ENCODE measurements at places on chromosomes 12 and 14.

DNA sequence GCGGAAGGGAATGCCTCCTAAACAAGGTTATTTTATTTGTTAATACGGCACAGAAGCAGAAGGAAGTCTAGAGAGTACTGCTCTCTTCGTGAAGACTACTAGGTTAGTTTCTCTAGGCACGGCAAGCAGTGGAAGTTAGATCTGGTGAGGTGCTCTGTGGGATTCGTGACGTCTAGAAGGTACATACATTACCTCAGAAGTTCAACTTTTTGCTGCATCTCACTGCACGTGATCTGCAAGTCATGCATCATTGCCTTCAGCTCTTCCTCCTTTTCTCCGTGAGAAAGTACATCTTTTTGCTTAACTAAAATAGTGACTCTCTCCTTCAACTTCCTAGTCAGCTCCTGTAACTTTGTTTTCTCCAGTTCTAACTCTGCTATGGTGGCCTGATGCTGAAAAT, 74.7 kb downstream of the NIN start:
- no peak for DNase-seq

GRCh38 chr14:91477388-91477787, 32.7 kb downstream of the PPP4R3A start:
- no peak for DNase-seq

DNA sequence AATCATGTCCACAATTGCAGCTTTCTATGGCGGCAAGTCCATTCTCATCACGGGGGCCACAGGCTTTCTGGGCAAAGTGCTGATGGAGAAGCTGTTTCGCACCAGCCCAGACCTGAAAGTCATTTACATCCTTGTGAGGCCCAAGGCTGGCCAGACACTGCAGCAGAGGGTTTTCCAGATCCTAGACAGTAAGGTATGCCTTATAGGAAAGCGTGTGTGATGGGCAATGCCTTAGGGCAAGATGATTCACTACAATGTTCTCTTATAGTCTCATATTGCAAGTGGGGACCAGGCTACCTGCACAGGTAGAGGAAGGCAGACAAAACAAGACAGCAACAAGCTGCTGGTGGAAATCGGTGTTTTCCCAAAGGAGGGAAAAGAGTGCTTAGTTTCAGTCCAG, 110.5 kb downstream of the ERGIC2 start:
- DNase-seq, result no peak

- peak; percentile 61 for DNase-seq
These were observed 643 bp downstream of the ZFC3H1 start for GRCh38 chr12:71662849-71663560.

- no peak for DNase-seq
These were observed 14.0 kb downstream of the KRT76 start for GRCh38 chr12:52763036-52763659.

DNA sequence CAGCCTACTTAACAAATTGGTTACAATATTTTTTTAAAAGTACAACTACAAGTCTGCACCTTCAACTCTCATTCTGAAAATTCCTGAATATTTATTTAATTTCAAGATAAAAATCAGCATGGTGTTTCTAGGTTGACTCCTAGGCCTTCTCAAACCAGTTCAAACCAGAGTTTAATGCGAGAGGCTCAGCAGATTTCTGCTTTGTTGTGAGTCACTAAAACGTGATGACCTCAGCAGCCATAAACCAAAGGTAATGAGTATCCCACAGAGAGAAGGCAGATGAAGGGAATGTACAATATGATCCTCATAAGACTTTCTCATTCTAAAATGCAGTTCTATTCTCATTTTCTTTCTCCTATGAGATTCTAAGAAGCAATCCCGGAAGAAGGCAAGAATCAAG, 1.5 kb downstream of the PRDM4 start:
- no peak for DNase-seq

- no peak for DNase-seq
These were observed 216.2 kb upstream of the PLEKHG7 start for GRCh38 chr12:92486443-92487137.

DNA sequence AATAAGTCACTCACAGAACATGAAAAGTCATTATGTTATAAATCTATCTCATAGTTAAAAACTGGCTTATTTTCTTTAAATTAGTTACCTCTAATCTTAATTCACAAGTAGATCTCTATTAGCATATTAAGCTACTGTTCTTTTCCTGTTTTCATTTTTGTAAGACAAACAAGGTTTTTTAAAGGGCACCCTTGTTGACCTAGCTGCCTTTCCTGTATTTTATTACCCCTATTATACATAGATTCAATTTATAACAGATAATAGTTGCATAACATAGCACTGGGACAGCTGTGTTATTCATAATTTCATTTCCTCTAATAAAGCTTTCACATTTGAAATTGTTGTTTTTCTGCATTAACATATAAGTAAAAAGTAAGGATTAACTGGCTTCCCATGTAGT, 1500.7 kb upstream of the FLRT2 start:
- no peak for DNase-seq

GRCh38 chr12:18165422-18165871, 75.5 kb upstream of the RERGL start:
- no peak for DNase-seq

DNA sequence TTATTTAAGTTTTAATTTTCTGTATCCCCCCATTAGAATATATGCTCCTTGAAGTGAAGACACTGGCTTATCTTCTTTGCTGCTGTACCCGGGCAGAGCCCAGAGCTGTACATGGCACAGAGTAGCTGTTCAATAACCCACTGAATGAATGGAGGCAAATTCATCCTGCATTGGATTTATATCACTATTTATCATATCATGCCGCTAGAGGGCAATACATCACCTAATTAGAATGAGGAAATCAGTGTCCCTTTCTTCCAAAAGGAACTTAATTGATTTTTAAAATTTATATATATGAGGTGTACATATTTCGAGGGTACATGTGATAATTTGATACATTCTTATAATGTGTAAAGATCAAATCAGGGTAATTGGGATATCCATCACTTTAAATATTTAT, 89.2 kb upstream of the TMEM260 start:
- DNase-seq, result no peak

DNA sequence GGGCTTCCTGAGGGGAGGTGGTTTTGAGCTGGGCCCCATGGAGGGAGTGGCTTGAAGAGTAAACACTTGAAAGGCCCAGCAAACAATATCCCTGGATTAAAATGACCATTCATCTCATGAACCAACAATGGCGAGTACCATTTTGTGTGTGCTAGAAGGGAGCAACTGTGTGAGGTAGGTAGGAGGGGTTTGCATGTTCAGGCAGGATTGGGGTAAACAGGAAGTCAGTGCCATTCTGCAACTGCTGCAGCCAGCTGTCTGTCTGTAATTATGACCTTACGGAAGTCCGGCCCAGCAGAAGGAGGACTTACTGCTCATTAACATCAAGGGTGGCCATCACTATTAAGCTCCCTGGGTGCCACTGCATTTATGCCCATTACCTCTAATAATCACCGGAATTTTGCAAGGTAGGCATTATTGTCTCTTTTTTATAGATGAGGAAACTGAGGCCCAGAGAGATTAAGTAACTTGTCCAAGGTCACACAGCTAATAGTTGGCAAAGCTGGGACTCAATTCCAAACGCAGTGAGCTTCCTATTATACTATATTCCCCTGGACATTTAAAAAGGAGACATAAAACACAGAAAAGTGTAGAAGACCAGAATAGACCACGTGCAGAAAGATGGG, 16.6 kb upstream of the IFI27L2 start:
- DNase-seq, result no peak

GRCh38 chr14:65164825-65165135, 62.5 kb upstream of the MAX start:
- no peak for DNase-seq

DNA sequence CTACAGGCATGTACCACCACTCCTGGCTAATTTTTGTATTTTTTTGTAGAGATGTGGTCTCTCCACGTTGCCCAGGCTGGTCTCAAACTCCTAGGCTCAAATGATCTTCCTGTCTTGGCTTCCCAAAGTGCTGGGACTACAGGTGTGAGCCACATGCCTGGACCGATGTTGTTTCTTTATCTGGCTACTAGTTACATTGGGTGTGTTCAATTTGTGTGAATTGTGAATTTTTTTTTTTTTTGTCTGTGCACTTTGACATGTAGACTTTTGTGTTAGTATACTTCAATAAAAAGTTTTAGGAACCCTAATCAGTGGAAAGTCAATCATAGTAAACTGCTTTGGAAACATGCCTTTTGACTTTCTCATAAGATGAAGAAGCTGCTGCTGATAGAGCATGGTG, 24.0 kb upstream of the SLC17A8 start:
- no peak for DNase-seq

DNA sequence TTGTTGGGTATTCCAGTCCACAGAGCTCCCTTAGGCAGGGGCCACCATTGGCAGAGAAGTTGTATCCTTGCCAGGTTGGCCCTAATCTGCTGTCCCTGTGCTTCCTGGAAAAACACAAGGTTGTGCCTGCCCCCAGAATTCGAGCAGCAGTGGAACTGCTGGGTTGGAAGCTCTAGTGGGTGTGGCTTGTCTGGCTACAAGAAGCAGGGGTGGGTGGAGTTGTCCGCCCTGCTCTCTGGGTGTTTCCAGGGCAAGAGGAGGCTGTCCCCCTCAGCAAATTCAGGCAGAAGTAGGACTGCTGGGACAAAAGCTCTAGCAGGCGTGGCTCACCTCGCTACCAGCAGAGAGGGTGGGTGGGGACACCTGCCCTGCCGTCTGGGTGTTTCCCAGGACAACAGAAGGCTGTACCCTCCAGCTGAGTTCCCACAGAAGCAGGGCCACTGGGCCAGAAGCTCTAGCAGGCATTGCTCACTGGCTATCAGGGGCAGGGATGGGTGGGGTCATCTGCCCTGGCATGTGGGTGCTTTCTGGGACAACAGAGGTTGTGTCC, 72.8 kb upstream of the NPAS3 start:
- DNase-seq, result no peak

GRCh38 chr14:87824266-87824665, 168.7 kb downstream of the GALC start:
- no peak for DNase-seq

All from activated CD4-positive, CD25-positive, alpha-beta regulatory T cell (primary cell).